GM04503 (cell line): ENCODE measurements at places on chromosomes 2 and 18.

GRCh38 chr18:59820663-59821062, 79.1 kb upstream of the PMAIP1 start:
- peak; percentile 87 for DNase-seq

DNA sequence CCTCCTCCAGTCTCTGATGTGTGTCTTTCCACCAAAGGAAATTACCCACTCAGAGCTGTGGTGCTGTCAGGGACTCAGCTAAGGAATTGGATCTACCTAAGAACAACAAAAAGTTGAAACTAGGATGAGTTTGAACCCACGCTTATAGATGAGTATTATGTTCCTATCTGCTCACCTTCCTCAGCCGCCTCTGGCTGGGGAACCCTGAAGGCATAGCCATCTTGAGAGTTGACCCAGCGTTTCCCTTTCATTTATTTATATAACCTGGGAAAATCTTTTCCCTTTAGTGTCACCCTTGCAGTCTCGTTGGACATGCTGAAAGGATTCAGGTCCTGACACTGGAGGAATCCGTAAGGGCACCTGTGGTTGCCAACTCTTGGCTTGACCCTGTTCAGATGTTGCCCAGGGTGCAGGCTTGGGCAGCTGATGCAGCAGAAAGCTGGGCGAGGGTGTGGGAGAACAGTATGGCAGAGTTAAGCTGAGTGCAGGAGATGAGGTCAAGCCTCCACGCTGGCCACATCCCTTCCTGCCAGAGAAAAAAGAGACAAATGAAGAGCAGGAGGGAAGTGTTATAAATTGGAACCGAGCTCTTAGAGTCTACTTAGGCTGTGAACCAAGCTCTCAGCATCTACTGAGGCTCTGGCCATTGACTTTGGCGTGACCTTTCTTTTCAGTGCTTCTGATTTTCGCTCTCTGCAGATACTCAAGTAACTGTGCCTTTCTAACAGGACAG, 1.9 kb downstream of the CDH20 start:
- no peak for DNase-seq

- DNase-seq = no peak
These were observed 947 bp downstream of the ZEB2 start for GRCh38 chr2:144518748-144519596.

DNA sequence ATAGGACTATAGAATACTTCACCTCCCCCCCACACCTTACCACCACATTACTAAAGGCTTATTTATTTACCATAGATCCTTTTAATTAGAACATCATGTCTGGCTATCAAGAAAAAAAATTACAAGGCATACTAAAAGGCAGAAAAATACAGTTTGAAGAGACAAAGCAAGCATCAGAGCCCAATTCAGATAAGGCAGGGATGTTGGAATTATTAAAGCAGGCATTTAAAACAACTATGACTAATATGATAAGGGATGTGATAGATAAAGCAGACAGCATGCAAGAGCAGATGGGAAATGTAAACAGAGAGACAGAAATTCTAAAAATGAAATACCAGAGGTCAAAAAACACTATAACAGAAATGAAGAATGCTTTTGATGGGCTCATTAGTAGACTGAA, 55.4 kb upstream of the SMIM21 start:
- no peak for DNase-seq

DNA sequence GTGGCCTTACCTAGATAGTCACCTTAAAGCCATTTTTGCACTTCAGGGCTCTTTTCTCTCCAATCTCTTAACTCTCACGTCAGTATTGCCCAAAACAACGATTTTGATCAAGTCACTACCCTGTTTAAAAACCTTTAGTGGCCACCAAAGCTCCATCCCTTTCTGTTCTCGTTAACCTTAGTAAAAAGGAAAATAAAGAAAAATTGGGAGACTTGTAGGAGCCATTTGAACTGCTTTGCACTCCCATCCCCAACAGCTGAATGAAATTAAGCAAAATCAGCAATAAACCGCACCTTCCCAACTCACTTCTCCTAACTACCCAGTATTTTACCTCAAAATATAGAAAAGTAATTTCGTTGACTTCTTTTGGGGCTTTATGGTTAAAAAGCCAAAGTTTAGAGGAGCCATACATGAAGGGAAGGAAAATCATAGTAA, 686 bp upstream of the ARL5A start:
- no peak for DNase-seq

DNA sequence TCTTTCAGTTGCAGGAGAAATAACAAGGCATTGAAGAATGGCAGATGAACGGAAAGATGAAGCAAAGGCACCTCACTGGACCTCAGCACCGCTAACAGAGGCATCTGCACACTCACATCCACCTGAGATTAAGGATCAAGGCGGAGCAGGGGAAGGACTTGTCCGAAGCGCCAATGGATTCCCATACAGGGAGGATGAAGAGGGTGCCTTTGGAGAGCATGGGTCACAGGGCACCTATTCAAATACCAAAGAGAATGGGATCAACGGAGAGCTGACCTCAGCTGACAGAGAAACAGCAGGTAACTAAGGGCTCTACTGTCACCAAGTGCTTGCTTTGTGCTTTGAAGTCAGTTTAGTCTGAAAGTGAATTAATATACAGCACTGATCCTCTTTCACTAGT, 118.5 kb upstream of the UNC80 start:
- DNase-seq = no peak

DNA sequence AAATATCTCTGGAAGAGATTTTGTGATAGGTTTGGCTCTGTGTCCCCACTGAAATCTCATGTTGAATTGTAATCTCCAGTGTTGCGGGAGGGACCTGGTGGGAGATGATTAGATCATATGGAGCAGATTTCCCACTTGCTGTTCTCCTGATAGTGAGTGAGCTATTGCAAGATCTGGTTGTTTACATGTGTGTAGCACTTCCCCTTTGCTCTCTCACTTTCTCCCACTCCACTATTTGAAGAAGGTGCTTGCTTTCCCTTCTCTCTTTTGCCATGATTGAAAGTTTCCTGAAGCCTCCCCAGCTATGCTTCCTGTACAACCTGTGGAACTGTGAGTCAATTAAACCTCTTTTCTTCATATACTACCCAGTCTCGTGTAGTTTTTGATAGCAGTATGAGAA, 97.0 kb upstream of the FN1 start:
- no peak for DNase-seq

- DNase-seq = no peak
These were observed 87.5 kb downstream of the MSH2 start for GRCh38 chr2:47490406-47490805.

- DNase-seq = no peak
These were observed 122.9 kb upstream of the ITGA4 start for GRCh38 chr2:181334158-181334826.

- DNase-seq = no peak
These were observed 96.7 kb downstream of the GALR1 start for GRCh38 chr18:77346208-77346810.
